ENCODE measurements at places on chromosomes 2 and 18.

DNA sequence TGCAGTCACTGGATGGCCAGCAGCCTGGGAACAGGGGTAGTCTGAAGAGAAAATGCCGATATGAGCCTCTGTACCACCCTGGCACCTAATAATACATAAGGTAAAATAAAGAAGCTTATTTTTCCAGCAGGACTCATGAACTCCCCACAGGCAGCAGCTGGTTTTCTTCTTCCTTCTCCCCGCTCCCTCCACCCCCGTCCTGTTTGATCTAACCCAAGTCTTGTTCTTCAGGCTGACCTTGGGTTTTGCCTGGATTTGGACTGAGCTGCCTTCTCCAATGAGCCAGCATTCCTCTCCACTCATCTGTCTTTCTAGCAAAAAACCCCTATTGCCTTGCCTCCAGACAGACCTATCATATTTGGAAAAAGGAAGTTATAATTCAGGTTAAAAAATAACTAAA lies 111.8 kb downstream of the CELF4 start:
- no peaks in the 10 kb centered on the region for H3K36me3 ChIP-seq
- H3K4me1 ChIP-seq: no peaks in the 10 kb centered on the region
- no peak overlapping the region for H3K4me3 ChIP-seq
- DNase-seq: no peak
- peaks cover 35% of the 10 kb centered on the region for H3K27me3 ChIP-seq

DNA sequence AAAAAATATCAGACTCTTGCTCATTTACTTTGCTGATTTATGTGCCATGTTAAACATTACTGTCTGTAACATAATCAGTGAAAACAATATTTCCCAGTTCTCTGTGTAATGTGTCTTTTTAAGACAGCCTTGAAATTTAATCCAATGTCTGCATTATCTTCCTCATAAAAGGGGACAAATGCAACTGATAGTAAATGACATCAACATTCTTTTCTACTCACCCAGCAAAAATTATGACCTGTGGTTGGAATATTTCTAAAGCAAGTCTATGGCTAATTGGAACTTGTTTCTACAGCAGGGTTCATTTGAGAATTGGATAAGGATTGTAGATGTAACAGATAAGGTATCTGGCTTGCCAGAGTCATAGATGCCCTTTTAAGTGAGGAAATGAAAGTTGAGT lies 34.8 kb downstream of the C1D start:
- H3K36me3 ChIP-seq: no peaks in the 10 kb centered on the region
- H3K4me1 ChIP-seq: no peaks in the 10 kb centered on the region
- no peak overlapping the region for H3K4me3 ChIP-seq
- DNase-seq: no peak
- H3K27me3 ChIP-seq: peaks cover 15% of the 10 kb centered on the region

DNA sequence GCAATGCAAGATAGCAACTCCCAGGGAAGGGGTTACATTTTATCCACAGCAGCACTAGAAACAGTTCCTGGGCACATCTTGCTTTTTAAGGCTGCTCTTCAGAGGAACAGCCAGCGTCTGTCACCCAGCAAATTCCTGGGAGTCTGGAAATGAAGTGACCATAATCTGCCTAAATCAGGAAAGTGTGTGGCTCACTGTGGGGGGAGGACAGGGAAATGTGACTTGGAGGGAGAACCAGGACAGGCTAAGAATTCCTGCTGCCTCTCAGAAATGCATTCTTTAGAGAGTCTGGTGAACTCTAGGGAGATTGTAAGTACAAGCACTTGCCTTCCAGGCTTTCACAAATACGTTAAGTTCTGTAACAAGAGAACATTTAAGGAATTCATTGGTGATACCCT lies 364.3 kb upstream of the SPHKAP start:
- H3K4me1 ChIP-seq: peaks cover 13% of the 10 kb centered on the region
- H3K36me3 ChIP-seq: no peaks in the 10 kb centered on the region
- H3K4me3 ChIP-seq: no peak overlapping the region
- no peaks in the 10 kb centered on the region for H3K27me3 ChIP-seq
- DNase-seq: no peak
- no peak overlapping the region for H3K27ac ChIP-seq

DNA sequence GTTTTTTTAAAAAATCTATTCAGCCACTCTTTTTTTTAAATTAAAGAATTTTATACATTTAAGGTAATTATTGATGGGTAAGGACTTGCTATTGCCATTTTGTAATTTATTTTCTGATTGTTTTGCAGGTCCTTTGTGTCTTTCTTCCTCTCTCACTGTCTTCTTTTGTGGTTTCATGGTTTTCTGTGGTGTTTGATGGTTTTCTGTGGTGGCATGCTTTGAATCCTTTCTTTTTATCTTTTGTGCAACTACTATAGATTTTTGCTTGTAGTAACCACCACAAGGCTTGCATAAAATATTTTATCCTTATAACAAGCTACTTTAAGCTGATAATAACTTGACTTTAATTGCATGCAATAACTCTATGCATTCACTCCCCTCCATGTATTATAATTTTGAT lies 31.5 kb upstream of the SLC4A10 start:
- H3K27ac ChIP-seq: no peak overlapping the region
- H3K4me1 ChIP-seq: no peaks in the 10 kb centered on the region
- no peaks in the 10 kb centered on the region for H3K36me3 ChIP-seq
- DNase-seq: no peak
- peaks cover 18% of the 10 kb centered on the region for H3K27me3 ChIP-seq

- H3K4me1 ChIP-seq: peaks cover 14% of the 10 kb centered on the region
- no peak overlapping the region for H3K4me3 ChIP-seq
- no peaks in the 10 kb centered on the region for H3K27me3 ChIP-seq
- peaks cover 56% of the 10 kb centered on the region for H3K36me3 ChIP-seq
Observed at GRCh38 chr2:238359403-238359802, 39.1 kb downstream of the TRAF3IP1 start.

DNA sequence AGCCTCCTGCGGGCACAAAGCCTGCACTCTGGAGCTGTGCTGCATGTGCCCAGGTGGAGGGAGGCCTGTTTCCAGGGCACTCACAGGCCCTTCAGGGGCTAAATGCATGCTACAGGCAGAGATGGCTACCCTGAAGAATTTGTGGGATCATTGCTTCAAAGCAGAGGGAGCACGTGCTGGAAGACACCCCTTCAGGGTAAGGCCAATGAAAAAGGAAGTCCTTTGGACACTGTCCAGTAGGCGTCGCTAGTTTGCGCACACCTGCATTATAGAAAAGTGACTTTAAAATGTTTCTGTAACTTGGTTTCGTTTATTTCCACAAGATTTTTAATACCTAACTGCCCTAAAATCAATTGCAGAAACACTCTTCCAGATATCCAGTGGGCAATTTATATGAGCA lies 325.3 kb downstream of the ZNF516 start:
- no peak overlapping the region for H3K4me3 ChIP-seq
- H3K27me3 ChIP-seq: peaks cover 15% of the 10 kb centered on the region
- no peak overlapping the region for H3K27ac ChIP-seq
- H3K4me1 ChIP-seq: no peaks in the 10 kb centered on the region

GRCh38 chr2:119862127-119862889 lies 102.6 kb downstream of the PTPN4 start:
- DNase-seq: no peak
- peaks cover 40% of the 10 kb centered on the region for H3K4me1 ChIP-seq
- H3K27me3 ChIP-seq: no peaks in the 10 kb centered on the region
- H3K4me3 ChIP-seq: no peak overlapping the region
- H3K27ac ChIP-seq: no peak overlapping the region
